ENCODE measurements at places on chromosomes 4 and X. TPM values are rescaled to one million over a fixed set of nuclear protein-coding genes. Genes with fewer than 3 reads are reported as not detected.

DNA sequence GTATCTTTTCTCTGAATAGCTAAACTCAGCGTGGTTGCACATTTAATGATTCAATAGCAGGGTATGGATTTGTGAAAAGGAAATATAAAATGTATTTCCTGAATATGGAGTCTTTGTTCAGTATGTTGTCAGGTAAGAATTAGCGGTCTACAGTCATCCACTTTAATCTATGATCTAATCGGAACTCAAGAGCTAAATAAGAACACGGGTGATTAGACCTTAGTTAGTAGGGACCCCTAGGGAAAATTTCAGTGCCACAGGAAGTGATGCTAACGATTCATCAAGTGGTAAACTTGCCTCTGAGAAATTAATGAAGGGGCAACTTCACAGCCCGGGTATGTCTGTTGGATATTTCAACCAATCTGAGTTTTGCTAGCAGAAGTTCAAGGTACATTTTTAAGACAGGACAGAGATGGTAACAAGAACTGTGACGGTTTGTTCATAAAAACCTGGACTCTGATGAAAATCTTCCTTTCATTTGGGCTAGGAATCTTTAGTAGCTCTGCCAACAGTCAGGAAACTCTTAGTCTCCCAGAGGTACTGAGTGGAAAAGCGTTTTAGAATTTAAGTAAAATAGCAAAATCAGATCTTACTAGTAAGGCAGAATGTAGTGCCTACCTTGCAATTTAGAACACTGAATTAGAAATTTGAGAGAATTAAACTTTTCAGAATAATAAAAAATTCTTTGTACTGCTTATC is 47.1 kb downstream of the PCDH7 start:
- DNase-seq: no peak

ARHGAP6 gene
- total RNA-seq: not detected

ZNF157 gene
- 0.48 TPM for total RNA-seq

DNA sequence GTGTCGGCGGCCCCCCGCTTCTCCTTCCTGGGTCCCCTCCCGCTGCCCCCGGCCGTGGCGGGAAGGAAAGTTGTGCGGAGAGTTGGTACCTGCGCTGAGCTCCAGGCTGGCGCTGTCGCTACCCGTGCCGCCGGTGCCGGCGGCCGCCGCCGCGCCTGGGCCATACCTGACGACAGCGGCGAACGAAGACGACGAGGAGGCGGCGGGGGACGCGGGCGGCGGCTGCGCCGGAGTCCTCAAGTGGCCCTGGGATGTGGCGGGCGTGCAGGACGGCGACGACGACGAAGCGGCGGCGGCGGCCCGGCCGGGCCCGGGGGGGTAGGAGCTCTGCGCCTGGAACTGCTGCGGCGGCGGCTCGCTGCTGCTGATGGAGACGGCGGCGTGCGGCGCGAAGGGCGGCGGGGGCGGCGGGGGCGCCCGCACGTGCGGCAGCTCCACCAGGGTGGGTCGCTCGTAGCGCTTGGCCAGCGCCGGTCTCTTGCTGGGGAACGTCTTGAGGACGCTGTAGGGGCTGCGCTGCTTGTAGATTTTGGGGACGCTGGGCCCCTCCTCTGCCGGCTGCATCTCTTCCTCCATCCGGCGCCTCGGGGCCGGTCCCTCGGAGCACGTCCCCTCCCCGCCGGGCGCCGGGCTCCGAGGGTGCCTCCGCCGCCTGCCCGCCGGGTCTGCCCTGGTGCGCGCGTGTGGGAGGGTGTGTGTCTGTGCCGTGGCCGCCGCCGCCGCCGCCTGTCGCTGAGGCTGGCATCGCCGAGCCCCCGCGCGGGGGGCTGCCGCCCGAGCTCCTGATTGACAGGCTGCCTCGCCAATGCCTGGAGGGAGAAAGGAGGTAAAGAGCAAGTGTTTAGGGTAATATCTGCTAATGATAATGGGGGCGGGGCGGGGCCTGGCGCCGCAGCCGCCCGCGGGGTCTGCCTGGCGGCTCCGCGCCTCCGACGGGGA is 618 bp downstream of the BEND4 start:
- no peak for DNase-seq

GSPT2 gene
- total RNA-seq: 7.3 TPM

GRCh38 chr4:3660928-3661515 is 105.2 kb upstream of the ADRA2C start:
- DNase-seq: no peak

DNA sequence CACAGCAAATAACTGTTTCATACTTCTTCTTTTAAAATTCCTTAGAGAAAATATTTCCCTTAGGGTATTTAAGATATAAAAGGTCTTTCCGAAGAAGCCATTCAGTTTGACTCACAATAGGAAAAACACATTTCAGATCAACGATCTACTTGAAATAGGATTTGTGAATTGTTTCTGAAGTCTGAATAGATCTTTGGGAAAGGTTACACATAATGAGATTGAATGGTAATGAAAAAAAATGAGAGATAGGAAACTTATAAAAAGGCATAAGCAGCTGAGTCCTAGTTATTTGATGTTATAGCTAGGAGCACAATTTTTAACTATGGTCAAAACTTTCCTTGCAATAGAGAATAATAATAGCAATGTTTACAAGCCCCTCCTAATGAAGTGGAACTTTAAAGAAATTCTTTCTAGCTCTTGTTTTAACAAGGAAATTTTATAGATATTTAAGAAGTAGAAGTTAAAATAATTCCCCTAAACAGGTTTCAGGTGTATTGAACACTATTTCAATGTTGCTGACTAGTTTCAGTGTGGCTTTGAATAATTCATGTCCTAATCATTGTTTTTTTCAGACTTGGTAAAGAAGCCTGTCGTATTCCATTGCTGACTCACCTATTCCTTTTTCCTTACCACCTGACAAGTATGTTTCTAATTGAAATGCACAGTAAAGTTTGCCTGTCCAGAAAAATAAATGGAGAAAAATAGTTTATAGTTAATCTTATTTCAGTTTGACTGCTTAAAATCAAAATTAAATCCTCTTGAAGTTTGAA is 89.1 kb downstream of the PCDH18 start:
- no peak for DNase-seq

GRCh38 chr4:18171896-18172295 is 150.3 kb upstream of the LCORL start:
- no peak for DNase-seq
